ENCODE measurements at places on chromosomes 3 and 15.

DNA sequence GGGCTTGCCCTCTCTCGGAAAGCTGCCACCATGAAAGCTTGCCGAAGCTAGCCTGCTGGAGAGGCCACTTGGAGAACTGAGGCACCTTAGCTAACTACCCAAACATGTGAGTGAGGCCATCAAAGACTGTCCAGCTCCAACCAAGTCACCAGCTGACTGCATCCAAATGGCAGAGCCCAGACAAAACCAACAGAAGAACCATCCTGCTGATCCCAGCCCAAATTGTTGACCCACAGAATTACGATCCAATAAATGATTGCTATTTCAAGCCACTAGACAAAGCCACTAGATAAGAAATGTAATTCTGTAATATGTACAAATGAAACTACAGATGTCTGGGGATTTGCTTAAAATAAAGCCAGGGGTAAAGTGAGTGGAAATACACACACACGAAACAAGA, 109.8 kb upstream of the TRPM1 start:
- DNase-seq, result no peak

DNA sequence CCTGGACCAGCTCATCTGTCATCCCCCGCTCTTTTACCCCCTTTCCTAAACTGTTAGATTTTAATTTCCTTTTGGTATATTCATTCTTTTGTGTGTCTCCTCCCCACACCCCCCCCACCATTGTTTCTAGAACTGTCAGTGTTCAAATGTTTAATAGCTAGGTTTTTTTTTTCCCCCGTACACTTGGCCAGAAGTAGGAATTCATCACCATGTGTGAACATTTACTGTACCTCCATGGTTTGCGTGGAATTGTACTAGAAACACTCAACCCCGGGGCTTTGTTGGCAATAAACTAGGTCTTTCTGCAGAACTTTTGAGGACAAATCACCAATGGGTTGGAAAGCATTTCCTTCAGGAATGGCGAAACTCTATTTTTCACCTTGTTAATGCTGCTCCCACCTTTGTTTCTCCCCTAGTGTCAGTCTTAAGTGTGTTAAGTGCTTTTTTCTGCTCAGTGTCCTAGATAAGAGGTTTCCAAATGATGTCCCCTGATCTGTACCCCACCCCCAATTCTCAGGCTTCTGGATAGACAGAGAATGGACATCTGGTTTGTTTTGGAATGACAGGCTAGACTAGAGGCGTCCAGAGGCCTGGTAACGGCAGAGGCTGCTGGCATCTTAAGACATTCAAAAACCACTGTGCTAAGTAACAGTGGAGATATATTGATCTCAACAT, 76.8 kb downstream of the SMAD3 start:
- DNase-seq, result no peak

DNA sequence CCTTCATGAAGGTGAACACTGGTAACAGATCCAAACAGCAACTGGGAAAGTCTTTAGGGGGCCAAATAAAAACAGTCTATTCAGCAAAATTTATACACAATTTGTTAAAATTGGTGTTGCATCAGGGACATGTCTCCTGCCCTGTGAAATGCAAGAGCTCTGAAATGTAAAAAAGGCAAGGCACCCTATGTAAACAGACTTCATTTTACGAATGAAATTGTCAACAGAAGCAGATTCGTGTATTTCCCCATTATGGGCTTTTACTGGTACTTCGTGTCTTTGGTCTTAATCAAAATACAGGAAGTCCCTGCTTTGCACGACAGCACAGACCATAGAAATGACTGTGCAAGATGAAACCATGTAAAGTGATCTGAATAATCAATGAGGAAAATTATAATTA, 127.3 kb upstream of the THBS1 start:
- DNase-seq, result peak; percentile 89

DNA sequence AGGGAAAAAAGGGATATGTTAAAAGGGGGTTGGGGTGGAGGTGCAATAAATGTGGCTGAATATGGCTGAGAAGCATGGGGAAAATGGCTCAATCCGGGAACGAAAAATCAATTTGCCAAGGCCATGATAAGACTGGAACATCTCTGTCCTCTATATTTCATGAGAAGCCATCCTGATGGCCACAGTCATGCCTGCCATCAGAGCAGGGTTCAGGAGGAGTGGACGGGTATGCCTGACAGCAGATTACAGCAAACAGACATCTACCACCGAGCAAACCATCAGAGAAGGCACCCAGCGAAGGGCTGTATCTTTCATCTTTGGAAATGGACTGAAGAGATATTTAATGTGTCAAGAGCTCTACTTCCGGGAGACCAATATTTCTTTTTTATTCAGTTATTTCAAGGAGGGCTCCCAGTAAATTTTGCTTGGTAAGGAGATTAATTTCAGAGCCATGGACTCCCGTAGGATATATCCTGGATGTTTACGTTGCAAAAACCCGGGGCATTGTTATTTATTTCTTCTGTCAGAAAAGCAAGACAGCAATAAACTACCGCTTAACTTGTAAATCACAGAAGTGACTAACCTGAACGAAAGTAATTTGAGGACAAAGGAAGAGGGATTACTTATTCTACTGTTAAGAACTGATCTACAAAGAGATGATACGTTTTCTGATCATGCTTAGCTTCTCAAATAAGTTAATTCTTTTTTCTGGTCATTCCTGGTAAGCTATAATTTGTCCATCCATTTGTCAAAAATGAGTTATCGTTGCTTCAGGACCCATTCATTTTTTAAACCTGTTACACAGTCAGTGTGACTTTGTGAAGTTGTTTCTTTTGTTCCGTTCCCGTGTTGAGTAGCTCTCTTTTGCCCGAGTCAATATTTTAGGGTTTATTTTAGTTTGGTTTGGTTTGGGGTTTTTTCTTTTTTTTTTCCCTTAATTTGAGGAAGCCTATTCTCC, 80.6 kb upstream of the CHD2 start:
- peak; percentile 18 for DNase-seq

- peak; percentile 65 for DNase-seq
Observed at GRCh38 chr3:141485641-141486495, 959 bp upstream of the RASA2 start.

DNA sequence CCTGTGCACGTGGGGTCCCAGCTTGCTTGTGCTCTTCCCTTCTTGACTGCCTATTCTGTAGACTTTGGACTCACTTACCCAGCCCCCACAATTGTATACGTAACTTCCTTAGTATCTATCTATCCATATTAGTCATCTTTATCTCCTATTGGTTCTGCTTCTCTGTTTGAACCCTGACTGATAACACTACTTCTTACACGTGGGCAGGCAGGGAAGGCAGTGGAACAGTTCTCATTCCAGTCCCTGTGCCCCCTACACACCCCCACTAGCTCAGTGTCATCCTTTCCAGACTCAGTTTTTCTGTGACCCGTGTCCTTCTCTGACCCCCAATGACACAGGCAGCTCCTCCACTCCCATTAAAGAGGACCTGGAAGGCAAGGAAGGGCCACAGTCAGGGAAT, 74.2 kb upstream of the FBN1 start:
- peak; percentile 56 for DNase-seq

- peak; percentile 58 for DNase-seq
Observed at GRCh38 chr3:128763967-128764366, 38.0 kb downstream of the RAB7A start.

GRCh38 chr15:40772014-40772413, 2.2 kb downstream of the C15orf62 start:
- no peak for DNase-seq

DNA sequence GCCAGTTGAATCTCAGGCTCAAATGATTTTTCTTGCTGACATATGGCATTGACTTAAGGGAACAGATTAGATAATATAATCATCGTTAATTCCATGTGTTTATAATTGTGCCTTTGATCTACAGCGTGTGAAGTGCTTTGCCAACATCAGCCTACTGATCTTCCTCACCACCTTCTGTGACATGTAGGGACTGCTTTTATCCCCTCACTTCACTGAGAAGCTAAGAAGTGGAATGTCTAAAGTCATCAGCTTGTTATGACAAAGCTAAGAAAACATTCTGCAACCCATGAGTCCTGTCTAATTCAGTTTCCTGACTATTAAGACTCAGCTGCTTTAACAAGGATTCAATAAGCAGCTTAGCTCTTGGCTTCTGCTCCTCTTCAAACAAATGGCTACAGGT, 106.0 kb downstream of the MYH15 start:
- DNase-seq, result no peak

DNA sequence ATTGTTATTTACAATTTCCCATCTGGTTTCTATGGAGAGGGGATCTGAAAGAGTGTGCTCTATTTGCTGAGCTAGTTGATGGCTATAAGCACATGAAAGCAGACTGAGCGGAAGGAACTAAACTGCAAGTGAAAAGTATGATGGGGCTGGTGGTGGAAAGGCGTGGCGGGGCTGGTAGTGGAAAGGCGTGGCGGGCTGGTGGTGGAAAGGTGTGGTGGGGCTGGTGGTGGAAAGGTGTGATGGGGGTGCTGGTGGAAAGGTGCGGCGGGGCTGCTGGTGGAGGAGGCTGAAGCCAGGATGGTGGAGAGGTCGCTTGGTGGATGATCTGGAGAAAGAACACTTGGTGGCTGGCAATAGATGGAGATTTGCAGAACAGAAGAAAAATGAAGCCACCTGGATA, 136.7 kb downstream of the FMN1 start:
- DNase-seq, result no peak

GRCh38 chr3:134640872-134641470, 9.9 kb downstream of the KY start:
- DNase-seq, result peak; percentile 74

DNA sequence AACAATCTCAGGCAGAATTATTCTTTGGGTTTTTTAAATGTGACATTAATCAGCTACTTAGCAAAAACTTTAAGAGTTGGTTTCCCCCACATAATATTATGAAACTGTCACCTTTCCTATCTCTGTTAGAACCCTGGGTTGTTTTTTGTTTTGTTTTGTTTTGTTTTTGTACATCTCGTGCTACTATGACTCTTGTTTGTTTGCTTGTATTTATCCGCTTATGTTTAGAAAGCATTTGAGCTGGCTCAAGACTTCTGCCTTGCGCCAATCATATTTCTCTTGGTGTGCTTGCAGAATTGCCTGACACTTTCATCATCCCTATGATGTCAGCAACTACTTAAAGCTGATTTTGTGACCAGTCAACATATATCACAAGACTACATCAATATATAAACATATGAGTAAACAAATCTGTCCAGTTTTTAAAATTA, 116.9 kb downstream of the DCLK3 start:
- DNase-seq, result no peak

DNA sequence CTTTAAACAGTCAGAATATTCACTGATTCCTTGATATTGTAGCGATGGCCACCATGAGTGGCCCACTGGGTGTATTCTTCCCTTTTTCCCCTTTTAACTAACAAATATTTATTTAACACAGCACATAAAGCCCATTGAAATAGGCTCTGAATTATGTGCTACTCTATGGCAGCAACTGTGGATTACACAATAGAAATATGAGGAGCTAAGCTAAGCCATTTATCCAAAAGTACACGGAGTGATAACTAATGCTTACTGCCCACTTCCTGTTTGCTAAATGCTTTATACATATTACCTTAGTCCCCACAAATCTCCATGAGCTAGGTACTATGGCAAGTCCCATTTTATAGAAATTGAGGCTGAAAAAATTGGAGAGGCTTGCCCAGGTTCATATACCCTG, 17.9 kb downstream of the ILDR1 start:
- DNase-seq, result peak; percentile 33

GRCh38 chr3:13188181-13188779, 115.1 kb upstream of the IQSEC1 start:
- peak; percentile 55 for DNase-seq

DNA sequence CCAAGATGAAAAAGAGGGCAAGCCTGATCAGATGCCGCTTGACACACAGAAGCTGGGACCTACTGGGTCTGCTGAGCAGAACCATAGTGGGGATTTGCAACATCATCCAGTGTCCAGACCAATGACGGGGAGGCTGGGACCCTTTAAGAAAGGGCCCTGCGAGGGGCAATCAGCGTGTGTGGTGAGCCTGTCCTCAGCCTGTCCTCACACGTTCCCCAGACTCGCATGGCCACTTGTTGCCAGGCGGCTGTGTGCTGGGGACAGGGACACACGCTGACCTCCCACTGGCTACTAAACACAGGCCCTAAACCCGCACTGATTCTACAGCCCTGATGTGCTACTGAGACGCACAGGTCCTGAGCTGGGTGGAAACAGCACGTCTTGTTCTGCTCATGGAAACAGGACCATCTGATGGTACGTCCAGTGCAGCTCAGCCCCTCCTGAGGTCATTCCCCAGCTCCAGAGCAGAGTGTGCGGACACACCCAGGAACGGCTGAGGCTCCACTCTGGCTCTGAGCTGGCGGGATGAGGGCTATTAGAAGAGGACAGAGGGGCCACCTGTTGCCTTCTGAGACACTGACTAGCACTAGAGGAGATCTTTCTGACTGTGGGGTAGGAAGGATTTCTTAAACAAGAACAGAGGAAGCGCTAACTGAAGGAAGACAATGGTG, 24.4 kb downstream of the PCSK6 start:
- no peak for DNase-seq

DNA sequence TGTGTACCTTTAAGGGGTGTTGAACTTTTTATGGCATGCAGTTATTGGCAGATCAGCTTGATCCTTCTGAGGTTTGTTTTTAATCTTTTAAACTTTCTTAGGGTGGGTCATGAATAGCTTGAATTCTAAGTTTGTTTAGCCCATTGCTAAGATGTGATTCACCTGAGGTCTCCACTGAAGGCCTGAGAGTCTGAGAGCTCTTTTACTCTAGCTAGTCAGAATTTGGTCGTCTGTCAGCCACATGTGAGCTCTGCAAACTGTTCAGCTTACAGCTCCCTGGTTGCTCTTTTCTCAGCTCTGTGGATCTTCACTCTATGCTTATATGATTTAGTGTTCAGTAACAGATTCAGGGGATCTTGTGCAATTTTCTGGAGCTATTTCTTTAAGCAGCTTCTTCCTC, 161.3 kb downstream of the ABHD5 start:
- DNase-seq, result no peak

DNA sequence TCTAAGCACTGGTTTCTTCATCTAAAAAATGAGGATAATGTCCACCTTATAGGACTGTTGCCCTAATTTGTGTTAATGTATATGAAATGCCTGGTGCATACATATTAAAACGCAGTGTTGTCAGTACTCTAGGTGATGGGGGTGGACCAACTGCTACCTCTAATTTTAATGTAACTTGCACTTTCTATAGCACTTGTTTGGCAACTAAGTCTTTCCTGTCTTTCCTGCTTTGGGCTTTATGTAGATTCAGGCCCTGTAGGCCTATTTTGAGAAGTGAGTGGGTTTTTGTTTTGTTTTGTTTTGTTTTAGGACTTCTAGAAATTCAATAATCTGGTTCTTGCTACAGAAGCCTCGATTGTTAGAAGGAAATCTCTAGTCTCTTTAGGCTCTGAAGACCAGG, 21.2 kb downstream of the SLC7A14 start:
- no peak for DNase-seq

DNA sequence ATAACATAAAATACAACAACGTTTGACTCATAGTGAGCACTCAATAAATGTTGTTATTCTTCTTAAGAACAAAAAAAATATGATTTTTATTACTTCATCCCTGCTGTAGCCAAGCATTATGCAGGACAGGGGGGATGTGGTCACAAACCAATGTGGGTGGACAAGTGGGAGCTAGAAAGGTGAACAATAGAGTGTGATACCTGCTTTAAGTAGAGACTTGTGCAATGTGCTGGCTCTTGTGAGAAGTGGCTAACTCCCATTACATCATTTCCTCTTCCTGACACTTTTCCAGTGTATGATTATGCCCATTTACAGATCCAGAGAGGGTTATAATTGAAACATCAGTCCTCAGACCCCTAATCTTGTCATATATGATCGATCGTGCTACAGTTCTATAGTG, 193.6 kb downstream of the UBE2E2 start:
- no peak for DNase-seq
